Kidney capillary endothelial cell (primary cell): ENCODE measurements at places on chromosomes 4 and X.

- no peak for DNase-seq
These were observed 841 bp downstream of the ACOT9 start for GRCh38 chrX:23742174-23742696.

DNA sequence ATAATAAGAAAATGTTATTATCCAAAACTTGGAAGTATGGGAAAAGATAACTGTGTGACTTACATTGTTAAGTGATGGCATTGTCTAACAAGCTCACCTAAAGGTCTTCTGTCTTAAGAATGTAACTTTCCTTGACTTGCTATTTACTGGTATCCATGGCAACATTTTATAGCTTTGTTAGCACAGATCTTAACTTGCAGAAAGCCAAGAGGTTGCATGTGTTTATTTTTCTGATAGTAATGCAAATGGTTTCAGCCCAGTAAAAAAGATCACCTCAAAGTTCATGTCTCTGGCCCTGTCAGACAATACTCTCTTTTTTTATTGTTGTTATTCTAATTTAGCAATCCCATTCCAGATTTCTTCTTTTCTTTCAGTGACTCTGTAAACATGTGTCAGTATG lies 425.3 kb downstream of the SPRY1 start:
- no peak for DNase-seq

DNA sequence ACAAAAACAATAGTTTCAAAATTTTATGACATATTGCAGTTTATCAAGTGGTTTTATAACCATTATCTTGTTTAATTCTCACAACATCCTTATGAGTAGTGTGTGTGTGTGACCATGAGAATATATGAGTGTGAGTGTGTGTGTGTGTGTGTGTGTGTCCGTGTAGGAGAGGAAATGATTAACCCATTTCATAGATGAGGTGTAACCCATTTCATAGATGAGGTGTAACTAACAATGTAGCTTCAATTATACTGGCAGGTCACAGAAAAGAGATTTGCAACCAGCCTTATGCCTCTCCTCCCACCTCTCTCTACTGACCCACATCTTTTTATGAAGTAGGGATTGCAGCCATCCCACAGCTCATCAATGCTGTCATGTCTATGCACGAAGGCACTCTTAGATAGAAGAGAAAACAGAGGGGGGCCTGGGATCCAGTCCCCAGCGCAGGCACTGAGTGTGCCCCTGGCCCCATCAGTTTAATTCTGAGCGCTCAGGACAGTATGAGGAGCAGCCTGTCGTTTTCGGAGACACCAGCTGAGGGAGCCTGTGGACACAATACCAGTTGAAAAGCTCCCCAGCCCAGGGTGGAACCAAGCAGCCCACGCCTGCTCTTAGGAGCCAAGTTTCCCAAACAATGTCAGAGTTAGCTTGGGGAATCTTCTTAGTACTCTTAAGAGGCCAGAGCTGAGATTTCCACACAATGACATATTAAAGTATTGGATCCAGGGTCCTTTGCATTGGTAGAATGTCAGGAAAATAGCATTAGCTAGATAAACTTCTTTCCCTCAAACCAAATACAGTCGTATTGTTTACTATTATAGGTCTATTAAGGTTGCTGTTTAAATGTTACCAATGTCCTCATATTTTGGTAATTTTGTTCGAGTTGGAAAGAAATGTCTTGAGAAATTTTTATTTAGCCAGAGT lies 88.6 kb downstream of the PALLD start:
- DNase-seq = peak; percentile 51

GRCh38 chr4:1768367-1769034 lies 24.6 kb upstream of the FGFR3 start:
- no peak for DNase-seq

GRCh38 chrX:41759817-41760216 lies 35.8 kb downstream of the GPR82 start:
- peak; percentile 24 for DNase-seq

DNA sequence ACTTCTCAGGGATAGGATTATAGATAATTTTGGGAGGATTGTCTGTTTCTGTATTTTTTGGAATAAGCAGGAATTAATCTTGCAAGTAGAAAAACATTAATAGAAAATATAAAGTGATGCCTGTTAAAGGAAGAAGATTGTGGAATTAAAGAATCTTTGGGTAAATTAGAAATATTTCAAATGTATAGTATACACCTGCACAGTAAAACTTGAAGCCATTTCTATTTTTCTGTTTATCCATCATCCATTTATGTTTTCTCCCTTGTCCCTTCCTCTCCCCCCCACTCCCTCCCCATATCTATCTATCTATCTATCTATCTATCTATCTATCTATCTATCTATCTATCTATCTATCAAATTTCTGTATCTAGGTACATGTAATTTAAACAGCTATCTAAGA lies 46.9 kb upstream of the GEMIN8 start:
- no peak for DNase-seq

- DNase-seq = no peak
These were observed 14.2 kb upstream of the ADD1 start for GRCh38 chr4:2829321-2829932.

DNA sequence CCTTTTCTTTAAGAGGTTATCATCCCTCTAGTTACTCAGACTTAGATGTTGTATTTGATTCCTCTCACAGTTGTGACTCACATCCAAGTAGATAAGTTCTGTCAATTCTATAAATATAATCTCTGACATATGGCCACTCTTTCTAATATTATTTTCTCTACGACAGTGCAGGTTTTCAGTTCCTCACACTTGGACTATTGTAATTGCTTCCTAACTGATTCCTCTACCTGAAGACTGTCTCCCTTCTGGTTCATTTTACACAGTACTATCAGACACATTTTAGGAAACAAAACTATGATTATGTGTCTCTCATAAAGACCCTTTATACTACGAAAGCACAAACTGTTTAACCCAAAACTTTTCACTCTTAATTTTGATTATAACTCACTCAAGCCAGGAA lies 31.3 kb upstream of the GNRHR start:
- no peak for DNase-seq

DNA sequence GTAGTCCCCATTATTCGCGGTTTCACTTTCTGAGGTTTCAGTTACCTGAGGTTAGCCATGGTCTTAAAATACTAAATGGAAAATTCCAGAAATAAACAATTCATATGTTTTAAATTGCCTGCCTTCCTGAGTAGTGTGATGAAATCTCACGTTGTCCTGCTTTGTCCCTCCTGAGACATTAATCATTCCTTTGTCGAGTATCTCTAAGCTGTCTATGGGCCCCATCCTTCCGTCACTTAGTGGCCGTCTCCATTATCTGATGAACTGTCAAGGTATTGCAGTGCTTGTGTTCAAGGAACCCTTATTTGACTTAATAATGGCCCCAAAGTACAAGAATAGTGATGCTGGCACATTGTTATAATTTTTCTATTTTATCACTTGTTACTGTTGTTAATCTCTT lies 94.8 kb downstream of the ADGRL3 start:
- no peak for DNase-seq

DNA sequence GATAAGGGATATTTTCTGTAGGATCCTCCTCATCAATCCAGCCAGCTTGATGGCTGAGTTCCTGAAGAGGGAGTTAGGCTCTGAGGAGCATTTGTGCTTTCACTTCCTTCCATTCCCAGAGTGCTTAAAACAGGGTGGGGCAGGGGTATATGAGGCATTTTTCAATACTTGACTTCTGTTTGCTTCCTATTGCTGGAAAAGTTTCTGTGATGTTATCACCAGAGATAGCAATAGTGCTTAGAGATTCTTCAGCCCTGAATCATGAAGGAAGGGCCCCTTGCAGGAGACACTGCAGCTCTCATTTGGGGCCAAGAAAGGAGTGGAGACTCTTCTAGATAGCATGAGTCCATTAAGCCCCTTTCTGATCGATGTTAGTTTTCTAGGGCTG lies 166.7 kb upstream of the RPS6KA3 start:
- DNase-seq = no peak

- peak; percentile 38 for DNase-seq
These were observed 33.8 kb downstream of the LONRF3 start for GRCh38 chrX:119008110-119008744.

DNA sequence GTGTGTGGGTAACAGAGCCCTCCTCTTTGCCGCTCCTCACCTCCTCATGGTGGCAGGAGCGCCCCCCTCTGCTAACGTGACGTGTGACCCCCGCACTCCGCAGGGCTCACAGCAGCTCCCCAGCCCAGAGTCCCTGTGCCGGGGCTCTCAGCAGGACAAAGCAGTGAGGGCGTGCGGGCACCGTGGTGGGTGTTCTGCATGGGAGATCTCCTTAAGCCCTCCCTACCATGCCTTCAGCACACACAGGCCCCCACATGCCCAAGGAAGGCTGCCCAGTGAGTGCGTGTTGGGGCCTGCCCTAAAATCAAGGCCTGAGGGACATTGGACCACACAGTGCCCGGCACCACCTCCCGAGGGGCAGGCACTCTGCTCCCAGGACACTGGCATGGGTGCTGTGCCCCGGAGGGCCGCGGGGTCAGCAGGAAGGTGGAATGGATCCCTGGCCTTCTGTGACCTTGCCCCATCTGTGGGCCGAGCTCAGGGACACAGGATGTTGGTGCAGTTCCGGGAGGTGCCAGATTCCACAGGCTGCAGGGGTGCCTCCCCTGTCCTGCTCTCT lies 10.1 kb downstream of the PSAPL1 start:
- no peak for DNase-seq

DNA sequence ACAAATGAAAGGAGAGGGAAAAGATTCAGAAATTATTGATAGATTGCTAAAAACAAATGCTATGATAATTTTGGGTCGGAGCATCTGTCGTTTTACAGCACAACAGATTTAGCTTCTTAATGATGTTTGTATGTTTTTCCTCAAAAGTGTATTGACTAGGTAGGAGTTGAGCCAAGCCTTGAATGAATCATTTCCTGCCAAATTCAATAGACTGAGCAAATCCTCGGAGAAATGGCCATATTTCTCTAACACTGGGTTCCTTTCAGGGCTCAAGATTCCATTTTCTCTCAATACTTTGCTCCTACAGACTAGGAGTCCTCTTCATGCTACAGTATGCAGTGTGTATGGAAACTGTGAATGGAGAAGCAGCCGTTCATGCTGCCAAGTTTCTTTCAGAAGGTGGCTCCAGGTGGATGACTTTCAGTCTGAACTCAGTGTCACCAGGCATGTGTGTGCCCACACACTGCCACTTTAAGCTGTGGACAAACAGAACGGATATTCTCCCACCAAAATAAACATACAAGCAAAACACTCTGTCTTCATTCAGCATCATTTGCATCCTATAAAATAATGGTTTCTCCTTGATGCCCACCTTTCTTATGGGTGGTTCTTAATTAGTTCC lies 146.0 kb downstream of the TBL1X start:
- DNase-seq = peak; percentile 37

DNA sequence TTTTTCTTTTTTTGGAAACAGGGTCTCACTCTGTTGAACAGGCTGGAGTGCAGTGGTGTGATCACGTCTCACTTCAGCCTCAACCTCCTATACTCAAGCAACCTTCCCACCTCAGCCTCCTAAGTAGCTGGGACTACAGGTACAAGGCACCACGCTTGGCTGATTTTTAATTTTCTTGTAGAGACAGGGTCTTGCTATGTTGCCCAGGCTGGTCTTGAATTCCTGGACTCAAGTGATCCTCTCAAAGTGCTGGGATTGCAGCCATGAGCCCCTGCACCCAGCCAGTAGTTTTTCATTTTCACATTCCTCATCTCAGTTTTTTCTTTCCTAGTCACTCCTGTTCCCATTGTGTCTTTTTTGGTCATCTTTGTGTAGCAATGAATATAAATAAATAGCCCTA lies 11.1 kb downstream of the USO1 start:
- DNase-seq = no peak
